Heart right ventricle (tissue), 16 donors: ENCODE measurements at places on chromosomes 11 and 22.
A peak's percentile ranks its signal among the peaks of the same experiment; 100 is the strongest.

DNA sequence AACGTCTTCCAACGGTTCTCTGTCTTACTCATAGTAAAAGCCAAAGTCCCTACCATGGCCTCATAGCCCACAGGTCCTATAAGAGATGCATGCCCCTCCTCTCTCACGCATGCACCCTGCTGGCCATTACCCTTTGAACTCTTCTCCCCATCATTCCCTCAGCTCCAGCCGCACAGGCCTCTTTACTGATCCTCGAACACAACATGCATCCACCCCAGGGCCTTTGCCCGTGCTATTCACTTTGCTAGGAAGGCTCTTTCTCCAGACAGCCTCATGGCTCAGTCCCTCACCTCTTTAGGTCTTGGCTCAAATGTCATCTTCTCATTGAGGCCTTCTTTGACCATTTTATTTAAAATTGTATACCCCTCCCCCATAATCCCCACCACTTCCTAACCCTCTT lies 7.5 kb downstream of the AP1B1 start:
- DNase-seq = no peak

DNA sequence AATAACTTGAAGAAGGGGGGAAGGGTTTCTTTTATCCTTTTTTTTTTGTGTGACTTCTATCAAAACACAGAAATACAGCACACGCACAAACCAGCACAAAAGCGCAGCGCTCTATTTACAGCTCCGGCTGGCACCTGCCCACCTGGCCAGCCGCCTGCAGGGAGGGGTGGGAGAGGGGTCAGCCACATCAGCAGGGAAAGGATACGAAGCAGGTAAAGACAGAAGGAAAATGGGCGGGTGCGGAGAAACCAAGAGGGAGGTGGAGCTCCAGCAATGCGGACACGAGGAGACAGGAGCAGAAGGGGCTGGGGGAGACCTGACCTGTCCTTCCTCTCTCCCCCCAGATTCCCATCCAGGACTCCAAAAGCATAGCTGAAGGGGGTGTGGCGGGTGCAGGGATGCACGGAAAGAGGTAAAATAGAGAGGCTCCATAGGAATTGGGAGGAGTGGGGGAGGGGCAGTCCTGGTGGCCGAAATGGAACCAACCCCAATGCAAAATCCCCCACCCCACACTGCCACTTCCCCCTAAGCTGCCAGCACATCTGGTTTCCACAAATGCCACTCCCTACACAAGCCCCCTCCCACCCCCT lies 14.1 kb downstream of the CXCR5 start:
- DNase-seq = peak; percentile 3

- DNase-seq = no peak
Measured at GRCh38 chr11:36574486-36574885, 6.7 kb downstream of the RAG1 start.

- no peak for DNase-seq
Measured at GRCh38 chr22:27677905-27678458, 123.6 kb downstream of the MN1 start.

GRCh38 chr11:13210424-13210823 lies 67.2 kb upstream of the BMAL1 start:
- DNase-seq = no peak

GRCh38 chr11:105861225-105861624 lies 160.8 kb downstream of the MSANTD4 start:
- DNase-seq = no peak

GRCh38 chr11:116439361-116439677 lies 333.5 kb downstream of the BUD13 start:
- no peak for DNase-seq

GRCh38 chr11:112051768-112052167 lies 22.0 kb downstream of the PIH1D2 start:
- DNase-seq = no peak

- no peak for DNase-seq
Measured at GRCh38 chr22:30695871-30696655, 1.4 kb downstream of the OSBP2 start.

GRCh38 chr11:36492724-36493304 lies 17.3 kb downstream of the TRAF6 start:
- no peak for DNase-seq

- DNase-seq = peak; percentile 95
Measured at GRCh38 chr22:50244420-50245213, at the start of gene TUBGCP6. Gene TUBGCP6, minus strand, starts transcription at chr22:50245023. Its CDS starts 564 bp downstream, at chr22:50244459.

GRCh38 chr11:107947904-107948303 lies 19.7 kb downstream of the RAB39A start:
- no peak for DNase-seq

- no peak for DNase-seq
Measured at GRCh38 chr11:18171377-18172000, 1.1 kb upstream of the MRGPRX4 start.

GRCh38 chr22:45667486-45667885 lies 4.1 kb upstream of the ATXN10 start:
- DNase-seq = no peak

DNA sequence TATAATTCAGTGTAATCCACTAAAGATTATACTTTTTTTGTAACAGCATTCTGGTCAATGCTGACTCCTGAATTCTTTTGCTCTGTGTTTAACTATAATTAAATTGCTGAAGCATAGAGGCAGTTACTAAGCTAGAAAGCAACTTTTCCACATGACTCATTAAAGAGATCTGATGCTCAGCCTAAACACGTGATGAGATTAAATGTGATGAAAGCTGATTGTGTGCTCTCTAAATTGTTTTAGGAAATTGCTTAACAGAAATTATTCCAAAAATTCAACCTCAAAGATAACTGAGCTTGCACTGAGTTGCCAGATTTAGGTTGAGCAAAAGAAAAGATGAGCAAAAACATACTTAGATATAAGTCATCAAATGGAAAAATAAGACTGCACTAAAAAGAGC lies 1033.6 kb downstream of the FAM181B start:
- DNase-seq = no peak

DNA sequence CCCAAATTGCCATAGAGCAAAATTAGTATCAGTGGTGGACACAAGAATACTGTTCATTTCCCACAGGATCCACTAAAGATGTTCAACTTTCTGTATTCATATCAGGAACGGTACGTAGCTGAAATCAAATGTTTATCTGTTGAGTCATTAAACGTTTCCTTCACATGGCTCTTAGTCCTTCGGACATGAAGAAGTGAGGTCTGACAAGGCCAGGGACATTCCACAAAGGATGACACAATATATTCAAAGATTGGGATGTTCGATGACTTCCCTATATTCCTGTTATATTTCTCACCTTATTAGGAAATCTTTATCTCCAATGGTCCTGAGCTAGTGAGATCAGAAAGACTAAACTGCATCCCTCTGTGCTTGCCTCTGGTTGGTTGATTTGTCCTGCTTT lies 129.0 kb downstream of the ETS1 start:
- DNase-seq = no peak

- no peak for DNase-seq
Measured at GRCh38 chr11:113833151-113833550, 42.2 kb downstream of the USP28 start.

DNA sequence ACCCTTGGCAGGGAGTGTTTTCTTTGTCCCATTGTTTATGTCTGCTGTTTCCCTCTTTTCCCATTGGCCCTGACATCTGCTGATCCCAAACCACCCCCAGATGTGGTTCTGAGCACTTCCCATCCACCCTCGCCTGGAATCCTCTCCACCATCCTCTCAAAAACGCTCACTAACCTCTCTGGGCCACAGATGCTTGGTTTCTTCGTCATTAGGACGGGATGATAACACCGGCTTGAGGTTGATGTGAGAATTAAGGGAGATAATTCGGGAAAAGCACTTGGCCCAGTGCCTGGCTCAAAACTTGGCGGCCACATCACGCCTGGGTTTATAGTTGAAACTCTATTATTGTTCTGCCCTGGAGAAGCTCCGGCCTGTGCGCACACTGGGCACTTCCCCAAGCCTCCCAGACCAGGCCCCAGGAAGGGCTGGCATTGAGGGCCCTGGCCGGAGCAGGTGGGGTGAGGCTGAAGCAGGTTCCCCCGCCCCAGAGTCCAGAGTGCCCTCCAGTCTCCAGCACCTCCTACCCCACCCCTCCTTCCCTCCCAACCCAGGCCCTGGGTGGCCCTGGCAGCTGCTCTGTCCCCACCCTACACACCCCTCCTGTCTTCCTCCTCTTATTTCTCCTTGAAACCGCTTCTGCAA lies 63.7 kb downstream of the CYTH4 start:
- DNase-seq = no peak

DNA sequence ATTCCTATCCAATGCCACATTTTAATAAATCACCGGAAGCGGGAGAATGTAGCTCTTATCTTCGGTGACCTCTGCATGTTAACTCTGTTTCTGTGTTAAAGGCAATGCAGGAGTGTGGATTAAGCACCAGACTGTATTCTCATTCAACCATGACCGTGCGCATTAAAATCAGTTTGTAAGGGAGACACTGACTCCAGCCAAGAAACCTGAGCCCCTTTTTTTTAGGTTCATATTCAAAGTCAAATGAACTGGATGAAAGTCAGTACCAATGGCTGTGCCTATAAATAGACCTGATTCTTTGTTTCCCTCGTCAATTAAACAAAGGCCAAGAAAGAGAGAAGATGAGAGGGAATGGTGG lies 32.2 kb downstream of the C11orf91 start:
- no peak for DNase-seq

DNA sequence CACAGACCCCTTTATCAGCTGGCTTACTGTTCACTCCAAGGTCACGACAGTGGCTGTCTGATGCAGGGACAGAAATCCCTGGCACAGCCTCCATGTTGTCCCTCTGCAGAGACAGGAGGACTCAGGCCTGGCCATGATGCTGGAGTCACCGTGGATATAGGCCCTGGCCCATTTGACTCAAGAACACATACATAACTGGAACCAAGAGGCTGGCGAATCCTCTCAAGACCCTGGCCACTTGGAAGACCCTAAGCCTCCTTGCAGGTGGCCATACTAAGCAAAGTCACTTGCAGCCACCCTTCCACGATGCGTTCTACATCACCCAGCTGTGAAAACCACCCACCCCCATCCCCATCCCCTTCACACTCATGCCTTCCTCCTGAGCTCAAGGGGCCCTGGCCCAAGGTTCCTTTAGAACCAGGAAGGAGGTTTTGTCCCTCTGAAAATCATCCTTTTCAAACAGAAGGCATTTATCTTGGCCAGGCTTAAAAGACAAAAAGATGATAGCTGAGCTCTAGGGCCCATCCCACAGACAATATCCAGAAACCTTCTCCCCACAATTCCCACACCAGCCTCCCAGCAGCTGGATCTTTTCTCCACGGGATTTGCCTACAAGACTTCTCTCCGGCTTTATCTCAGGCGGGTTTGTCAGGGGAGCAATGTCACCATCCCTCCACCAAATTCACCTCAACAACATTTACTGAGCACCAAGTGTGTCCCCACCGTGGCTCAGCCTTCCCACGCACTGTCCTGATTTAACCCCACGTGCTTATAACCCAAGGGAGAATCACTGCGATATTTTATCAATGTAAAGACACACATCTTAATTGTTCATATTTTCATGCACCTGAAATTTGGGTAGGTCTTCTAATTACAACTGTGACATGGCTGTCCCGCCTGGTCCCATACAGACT lies 123.4 kb upstream of the SERPIND1 start:
- DNase-seq = no peak

DNA sequence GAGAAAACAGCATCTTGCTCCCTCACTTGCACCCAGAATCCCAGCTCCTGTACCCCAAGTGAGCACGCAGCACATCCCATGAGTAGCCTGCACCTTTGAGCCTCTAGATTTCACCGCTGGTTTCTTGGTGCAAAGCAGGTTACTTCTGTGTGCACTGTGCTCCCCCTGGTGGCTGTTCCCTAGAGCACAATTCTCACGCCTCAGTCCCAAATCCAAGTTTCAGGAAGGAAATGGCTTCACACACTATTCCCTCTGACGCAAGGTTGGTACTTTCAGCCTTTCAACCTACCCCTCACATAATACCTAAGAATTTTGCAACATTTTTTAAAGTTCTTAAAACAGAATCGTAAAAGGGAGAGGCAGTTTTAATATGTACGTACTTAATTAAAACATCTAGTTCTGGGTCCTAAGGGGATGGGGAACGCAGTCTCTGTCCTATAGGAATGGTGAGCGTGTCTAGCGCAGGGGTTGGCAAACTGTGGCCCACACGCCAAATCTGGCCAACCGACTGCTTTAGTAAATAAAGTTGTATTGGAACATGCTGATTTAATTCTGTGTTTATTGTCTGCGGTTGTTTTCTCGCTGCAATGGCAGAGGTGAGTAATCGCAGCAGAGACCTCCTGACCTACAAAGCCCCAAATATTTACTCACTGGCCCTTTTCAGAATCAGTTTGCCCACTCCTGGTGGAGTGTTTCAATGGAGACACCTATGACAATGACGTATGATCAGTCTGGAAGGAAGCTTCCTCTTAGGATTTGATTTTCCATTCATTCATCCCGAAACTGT lies 27.5 kb downstream of the DHCR7 start:
- no peak for DNase-seq

DNA sequence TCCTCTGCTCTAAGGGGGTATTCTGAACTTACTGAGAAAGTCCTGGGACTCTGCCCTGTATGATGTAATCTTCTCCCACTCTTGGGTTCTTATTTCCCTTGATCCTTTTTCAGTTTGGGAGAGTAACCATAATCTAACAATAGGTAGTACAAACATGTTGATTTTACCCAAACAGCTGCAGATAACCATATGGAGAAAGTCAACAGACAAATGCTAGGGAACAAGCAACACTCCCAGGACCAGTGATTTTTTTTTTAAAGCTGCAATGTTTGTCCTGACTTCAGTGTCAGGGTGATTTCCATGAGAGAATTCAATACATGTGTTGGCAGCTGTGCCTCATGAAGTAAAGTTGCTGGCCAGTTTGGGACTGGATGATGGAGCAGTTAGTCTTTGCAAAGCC lies 156.5 kb downstream of the FCHSD2 start:
- no peak for DNase-seq

DNA sequence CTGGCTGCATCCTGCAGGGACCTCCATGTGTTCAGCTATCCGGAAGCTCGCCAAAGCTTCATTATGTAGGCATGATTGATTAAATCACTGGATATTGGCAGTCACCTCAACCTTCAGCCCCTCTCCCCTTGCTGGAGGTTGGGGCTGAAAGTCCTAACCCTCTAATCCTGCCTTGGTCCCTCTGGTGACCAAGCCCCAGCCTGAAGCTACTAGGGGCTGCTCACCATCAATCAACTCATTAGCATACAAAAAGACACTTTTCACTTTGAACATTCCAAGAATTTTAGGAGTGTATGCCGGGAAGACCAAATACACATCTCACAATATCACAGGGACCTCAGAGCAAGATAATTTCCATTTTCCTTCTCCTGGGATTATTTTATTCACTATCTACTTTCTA lies 38.8 kb upstream of the TPBGL start:
- DNase-seq = no peak

GRCh38 chr11:47991266-47991830 lies 11.0 kb downstream of the PTPRJ start:
- DNase-seq = no peak

DNA sequence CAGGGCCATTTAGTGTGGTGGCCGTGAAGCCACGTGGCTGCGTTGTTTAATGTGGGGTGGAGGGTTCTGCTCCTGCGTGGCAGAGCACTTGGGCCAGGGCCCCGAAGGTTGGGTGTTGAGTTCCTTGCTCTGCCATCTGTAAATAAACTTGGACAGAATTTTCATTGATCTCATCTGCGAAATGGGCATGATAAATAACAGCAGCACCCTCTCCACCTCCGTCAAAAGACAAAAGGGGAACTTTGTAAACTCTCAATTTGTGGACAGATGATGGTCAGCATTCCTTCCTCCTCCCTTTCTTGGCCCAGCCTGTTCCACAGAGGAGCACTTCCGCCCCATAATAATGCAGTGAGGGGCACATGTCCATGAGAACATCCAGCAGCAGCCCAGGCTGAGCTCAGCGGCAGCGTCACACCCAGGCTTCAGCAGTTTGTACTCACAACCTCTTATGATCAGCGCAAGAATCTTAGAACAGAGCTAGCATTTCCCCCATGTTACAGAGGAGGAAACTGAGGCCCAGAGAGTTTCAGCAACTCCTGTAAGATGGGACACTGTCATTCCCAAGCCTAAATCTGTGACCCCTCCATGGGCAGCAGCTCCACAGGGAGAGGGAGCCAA lies 874.5 kb downstream of the BRD1 start:
- no peak for DNase-seq
